ENCODE measurements at places on chromosomes 3 and 15.

GRCh38 chr3:46095307-46095706, 68.0 kb upstream of the XCR1 start:
- no peak for DNase-seq

- DNase-seq: no peak
Measured at GRCh38 chr3:32667072-32667582, 17.9 kb upstream of the CNOT10 start.

DNA sequence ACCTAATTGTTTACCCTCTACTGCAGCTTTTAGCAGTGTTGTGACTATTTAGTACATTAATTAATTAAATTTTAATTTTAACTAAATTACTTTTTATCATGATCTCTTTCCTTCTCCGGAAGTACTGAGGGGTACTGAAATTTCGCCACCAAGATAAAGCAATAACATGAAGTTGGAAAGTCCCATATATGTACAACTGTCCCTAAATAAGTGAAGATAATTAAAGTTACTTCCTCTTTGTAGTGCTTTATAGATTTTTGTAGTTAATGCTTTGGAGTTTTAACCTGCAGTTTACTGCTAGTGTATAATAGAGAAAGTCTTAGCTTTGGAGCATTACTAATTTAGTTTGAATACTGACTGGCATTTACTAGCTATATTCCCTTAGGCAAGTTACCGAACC, 325.3 kb downstream of the NAALADL2 start:
- DNase-seq: no peak

GRCh38 chr3:77247061-77247460, 207.2 kb downstream of the ROBO2 start:
- peak; percentile 6 for DNase-seq

Measured in fibroblast of skin of right quadriceps (primary cell).